ENCODE measurements at places on chromosomes 7 and 10.

DNA sequence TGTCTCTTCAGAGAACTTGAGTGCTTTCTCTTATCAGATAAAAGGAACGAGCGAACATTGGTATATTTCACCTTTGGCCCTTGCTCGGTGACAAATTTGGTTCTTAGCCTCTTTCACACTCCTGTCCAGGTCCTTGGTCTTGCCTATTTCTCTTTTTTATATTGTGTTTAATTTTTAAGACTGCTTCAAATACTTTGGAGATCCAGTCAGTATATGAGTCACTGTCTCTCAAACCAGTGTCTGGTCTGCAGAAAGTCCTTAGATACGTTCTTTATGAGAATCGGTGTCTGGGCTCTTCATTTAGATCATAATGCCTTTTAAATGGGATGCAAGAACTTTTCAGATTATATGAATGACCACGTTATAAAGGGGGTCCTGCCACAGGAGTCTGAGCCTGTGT, 55.0 kb downstream of the PIK3AP1 start:
- no peak for DNase-seq

GRCh38 chr10:68558478-68558877, 1.7 kb upstream of the TET1 start:
- no peak for DNase-seq

- DNase-seq = no peak
These were observed 93.1 kb downstream of the GLI3 start for GRCh38 chr7:42143711-42144600.

- no peak for DNase-seq
These were observed 455.6 kb downstream of the POM121L12 start for GRCh38 chr7:53491051-53491450.

GRCh38 chr10:124319926-124320391, 98.8 kb downstream of the OAT start:
- DNase-seq = no peak

DNA sequence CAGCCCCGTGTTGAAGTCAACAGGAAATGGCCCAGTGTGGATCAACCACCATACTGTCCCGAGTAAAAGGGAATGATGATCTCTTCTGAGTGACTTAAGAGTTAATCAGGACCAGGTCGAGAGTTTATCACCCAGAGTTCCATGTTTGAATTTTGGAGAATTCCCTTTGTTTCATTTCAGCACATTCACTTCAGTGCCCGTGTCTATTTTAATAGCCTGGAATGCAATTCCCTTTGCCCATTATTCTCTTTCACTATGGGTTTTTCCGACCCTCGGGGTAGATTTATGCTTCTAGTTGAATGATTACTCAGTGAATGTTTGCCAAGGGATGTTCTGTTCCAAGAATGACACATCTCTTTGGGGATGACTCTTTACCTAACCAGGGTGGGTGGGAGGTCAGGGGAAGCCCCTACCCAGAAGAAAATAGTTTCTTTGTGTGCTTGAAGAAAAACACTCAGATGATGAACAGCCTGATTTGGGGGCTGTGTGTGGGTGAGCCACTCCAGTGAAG, 594.9 kb downstream of the INHBA start:
- no peak for DNase-seq

DNA sequence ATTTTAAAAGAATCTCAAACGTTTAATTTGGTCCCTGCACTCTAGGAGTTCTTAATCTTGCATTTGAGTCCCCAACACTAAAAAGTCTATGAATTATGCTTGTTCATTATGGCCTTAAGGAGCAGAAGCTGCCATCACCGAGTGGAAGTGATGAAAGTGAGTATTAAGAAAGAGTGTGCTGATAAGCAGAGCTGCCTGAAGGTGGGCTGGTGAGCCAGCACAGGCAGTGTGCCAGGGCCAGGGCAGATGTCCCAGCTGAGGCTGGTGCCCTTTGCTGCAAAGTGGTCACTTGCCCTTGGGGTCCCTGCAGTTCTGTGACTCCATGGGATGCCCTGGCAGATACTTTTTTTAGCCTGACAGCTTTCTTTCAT, 72.9 kb upstream of the LOXL4 start:
- DNase-seq = no peak

DNA sequence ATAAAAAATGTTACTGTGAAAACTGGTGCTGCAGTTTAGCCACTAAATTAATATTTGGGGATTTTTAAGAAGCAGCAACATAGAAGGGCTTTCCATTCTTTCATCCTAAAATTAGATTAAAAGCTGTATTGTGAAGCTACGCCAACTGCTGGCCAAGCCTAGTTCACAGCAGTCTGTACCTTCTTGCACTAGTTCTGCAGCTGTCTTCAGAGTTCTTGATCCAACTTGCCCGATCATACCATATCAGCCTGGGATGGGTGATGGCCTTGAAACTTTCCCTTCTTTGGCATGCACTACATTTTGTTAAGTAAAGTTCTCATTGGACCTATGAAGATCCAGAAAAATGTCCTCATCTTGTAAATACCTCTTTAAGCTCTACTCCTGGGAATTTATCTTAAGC, 20.3 kb upstream of the PANK1 start:
- no peak for DNase-seq

- DNase-seq = peak; percentile 66
These were observed 139.4 kb downstream of the EPC1 start for GRCh38 chr10:32207544-32207943.
